GM03348 (cell line): ENCODE measurements at places on chromosomes 4 and X.

DNA sequence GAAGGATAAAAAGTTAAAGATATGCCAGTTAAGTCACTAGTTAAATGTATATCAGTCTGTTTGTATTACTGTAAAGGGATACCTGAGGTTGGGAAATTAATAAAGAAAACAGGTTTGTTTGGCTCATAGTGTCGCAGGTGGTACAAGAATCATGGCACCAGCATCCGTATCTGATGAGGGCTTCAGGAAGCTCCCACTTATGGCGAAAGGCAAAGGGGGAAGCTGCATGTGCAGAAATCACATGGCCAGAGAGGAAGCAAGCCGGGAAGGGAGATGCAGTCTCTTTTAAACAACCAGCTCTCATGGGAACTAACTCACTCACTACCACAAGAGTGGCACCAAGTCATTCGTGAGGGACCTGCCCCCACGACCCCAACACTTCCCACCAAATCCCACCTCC lies 91.9 kb upstream of the SH3RF1 start:
- no peak for DNase-seq

DNA sequence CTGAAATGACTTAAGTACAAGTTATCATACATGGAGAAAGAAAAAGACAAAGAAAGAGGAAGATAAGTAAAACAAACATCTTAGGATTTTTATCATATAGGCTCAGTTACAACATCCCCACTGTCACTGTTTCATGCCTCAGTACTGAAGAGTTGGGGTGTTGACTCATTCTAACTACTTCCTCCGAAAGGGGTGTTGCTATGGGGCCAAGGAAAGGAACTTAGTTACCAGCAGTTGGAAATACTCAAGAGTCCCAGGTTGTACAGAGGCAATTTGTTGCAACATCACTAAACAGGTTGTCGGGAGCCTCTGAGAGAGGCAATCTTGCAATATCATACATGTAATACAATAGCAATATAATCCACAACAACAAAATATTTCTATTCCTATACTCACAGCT lies 1264.7 kb downstream of the PCDH7 start:
- no peak for DNase-seq

DNA sequence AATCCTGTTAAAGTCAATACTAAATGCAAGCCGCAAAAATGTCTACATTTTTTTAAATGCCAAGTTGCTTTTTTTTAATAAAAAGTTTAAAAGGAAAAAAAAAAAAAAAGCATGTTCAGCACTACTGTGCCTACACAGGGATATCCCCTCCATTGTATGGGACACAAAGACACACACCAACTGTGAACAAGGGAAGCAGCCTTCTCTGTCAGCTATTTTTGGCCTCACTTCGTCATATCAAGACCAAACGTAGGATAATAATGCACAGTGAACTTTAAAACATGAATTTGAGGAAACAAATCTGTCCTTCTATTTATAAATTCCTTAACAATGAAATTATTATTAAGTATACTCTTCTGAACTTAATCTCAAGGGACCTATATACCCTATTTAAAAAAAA lies 4.4 kb downstream of the FBXW7 start:
- no peak for DNase-seq

- DNase-seq, result no peak
These were observed 57.0 kb upstream of the PGM2 start for GRCh38 chr4:37769391-37769989.

DNA sequence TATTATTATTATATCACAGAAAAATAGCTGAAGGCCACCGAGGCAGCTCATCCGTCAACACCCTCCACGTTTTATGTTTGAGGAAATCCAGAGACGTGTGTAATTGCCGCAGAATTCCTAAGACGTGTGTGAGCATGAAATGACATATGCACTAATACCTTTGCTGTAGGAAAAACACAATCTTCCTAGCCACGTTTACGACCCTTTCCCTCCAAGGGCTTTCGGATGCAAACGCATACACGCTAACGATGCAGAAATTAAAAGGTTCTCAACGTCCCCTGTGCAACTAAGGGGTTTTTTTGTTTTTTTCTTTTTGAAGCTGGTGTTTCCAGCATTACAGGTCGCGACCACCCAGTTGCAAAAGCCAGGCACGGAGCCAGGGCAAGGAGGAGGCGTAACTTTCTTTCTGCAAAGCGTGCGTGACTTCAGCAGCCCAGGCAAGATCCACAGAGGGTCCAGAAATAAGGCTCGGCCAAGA lies 33.8 kb downstream of the CRLF2 start:
- DNase-seq, result no peak

GRCh38 chr4:181982856-181983255 lies 260.3 kb upstream of the TENM3 start:
- no peak for DNase-seq

DNA sequence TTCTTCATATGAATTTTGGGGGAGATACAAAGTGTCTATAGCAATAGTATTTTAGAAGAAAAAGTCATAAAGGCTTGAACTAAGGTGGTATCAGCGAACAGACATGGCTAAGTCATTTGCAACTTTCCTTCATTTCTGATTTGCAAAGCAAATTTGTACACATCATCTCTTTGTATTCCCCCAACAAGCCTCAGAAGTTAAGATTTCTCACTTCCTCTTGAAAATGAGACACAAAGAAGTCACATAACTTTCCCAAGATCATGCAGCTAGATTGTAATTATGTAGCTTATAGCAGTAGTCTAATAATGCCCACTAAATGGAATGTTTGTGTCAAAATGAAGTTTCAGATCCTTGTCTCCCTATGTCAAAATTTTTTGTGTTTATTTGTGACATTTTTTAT lies 709.8 kb upstream of the HS3ST1 start:
- DNase-seq, result no peak

DNA sequence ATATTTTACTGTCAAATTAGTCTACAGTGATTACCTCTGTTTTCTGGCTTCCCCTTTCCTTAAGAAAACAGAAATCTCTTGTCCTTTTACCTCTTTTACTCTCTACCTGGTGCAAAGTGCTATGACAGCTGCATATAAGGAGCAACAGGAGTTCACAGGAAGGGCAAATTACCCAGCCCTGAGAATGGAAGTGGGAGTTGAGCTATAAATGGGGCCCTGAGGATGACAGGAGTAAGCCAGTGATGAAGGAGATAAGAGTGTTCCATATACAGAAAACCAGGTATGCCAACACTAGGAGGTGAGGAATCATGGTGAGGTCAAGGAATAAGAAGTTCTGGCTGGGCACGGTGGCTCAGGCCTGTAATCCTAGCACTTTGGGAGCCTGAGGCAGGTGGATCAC lies 4.5 kb upstream of the HSD17B13 start:
- DNase-seq, result no peak

GRCh38 chr4:104973708-104974107 lies 173.0 kb upstream of the TET2 start:
- DNase-seq, result no peak

GRCh38 chr4:109027016-109027500 lies 264.2 kb upstream of the ETNPPL start:
- DNase-seq, result no peak

DNA sequence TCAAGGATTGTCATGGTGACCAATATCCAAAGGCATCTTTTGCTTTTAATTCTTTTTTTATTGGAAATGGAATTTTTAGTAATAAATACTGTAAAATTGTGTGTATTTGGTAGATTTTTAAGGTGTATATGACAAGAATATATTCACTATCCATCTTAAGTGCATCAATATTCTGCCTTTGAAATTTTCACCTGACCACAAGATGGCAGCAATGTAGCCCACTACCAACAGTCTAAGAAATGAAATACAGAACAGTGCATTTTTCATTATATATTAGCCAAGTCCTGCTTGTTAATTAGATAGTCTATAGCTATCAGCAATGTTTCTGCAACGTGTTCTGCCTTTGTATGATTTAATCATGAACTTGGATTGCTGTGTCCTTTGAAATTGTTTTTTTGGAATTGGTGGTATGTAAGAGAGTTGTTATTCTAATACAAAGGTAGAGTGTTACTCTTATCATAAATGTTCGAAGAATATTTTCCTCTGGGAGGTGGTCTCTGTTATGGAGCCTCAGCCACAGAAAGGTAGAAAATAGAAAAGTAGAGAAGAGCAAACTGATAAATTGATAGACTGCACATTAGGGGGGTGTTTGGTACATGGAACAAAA lies 38.2 kb downstream of the HPGDS start:
- DNase-seq, result peak; percentile 21

DNA sequence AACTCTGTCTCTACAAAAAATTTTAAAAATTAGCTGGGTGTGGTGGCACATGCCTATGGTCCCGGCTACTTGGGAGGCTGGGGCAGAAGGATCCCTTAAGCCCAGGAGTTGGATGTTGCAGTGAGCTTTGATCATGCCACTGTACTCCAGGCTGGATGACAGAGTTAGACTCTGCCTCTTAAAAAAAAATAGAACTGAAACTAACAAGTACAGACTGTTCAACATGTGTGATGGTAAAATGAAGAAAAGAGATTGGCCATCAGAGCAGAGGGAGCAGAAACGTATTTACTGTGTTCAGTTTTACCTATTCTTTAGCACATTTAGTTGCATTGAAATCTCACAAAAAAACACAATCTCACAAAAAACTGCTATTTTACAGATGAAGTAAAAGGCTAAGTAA lies 77.9 kb upstream of the NAP1L5 start:
- no peak for DNase-seq

DNA sequence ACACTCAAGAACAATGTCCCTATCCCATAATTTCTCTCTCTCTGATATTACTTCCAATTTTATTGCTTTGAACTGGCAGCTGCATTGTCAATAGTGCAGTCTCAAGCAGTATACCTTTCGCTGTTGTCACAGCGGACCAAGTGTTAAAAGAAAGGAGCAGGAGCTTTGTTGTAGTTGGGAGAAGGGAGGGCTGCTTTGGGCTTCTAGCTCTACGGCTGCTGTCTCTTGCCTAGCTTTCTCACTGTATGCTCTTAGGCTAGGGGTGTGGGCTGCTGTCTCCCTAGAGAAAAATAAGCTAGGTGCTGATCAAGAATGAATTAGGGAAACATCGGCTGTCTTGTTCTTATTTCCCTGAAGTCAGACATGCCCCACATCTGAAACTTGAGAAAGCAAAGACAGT lies 52.5 kb downstream of the TRPC5OS start:
- DNase-seq, result no peak

GRCh38 chr4:31748382-31748781 lies 1028.2 kb downstream of the PCDH7 start:
- DNase-seq, result no peak

GRCh38 chr4:156884183-156884582 lies 87.4 kb downstream of the PDGFC start:
- DNase-seq, result no peak

- peak; percentile 64 for DNase-seq
These were observed 14.7 kb downstream of the NDP start for GRCh38 chrX:43958529-43958928.

- no peak for DNase-seq
These were observed 55.7 kb downstream of the BTC start for GRCh38 chr4:74738464-74739143.

- DNase-seq, result no peak
These were observed 129.3 kb upstream of the FAM241A start for GRCh38 chr4:112015960-112016359.

DNA sequence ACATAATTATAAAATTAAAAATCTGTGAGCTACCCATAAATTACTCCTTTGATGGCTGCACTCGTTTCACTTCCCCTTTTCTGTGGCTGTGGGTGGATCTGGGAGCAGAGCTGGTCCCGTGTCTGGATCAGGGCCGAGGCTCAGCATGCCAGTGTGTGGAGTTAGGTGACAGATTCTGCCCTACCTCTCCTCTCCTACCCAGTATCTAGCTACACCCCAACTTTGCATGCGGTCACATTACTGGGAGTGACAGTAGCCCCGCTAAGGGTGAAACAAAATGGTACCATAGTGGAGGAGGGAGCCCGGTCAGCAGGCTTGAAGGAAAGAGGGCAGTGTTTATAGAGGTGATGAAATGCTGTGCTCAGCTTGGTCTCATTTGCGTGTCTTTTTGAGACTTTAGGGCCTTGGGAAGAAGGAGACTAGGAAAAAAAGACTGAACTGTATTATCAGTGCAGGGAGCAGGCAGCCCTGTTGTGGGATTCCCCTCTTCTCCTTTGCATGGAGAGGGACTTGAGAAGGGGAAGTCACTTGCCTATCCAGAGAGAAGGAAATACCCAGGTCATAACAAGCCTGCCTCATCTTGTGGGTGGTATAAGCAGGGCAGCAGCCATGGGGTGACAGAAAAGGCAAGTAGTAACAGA lies 48.4 kb downstream of the ARHGAP10 start:
- no peak for DNase-seq

DNA sequence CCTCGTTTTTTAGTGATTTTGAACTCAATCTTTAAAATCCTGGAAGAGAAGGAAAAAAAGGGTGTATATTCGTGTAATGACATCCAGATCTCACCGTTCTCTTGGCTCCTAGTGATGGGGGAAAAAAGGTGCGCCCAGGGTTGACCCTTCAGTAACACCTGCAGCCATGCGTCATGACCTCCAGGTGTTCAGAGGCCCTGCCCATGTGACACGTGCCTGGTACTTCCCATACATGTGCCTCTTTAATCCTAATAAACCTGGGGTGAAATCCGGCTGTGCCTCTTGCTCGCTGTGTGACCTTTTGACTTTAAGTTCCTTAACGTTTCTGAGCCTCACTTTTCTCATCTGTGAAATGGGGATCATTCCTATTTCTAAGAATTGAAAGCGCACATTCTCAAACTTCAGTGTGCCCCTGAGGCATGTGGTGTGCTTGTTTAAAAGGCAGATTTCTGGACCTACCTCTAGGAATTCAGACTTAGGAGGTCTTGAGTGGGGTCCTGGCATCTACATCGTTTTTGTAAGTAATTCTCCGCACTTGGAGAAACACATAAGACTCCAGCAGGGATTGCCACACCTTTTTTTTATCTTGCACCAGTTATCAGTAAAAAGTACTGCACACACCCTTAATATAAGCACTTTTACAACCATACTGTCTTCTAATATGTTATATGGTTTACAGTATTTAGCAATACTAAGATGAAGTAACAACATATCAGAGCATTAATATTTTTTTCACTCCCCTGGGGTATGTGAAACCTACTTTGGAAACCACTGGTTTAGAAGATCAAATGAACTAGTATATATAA lies 90.1 kb downstream of the RELL1 start:
- DNase-seq, result no peak

GRCh38 chr4:112057470-112057869 lies 87.8 kb upstream of the FAM241A start:
- no peak for DNase-seq

DNA sequence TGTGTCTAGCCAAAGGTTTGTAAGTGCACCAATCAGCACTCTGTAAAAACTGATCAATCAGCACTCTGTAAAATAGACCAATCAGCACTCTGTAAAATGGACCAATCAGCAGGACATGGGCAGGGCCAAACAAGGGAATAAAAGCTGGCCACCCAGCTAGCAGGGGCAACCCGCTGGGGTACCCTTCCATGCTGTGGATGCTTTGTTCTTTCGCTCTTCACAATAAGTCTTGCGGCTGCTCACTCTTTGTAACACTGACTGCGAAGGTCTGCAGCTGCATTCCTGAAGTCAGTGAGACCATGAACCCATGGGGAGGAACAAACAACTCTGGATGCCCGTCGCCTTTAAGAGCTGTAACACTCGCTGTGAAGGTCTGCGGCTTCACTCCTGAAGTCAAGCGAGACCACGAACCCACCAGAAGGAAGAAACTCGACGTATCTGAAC lies 14.3 kb downstream of the HNRNPDL start:
- no peak for DNase-seq
